ENCODE measurements at places on chromosomes 12 and 14. TPM values are rescaled to one million over a fixed set of nuclear protein-coding genes. Genes with fewer than 3 reads are reported as not detected.

TPPP2 gene
- total RNA-seq = not detected

SNRPF gene
- 18.1 TPM for total RNA-seq

DTX1 gene
- total RNA-seq = not detected

RAB3IP gene
- 16.9 TPM for total RNA-seq

SMOC1 gene
- total RNA-seq = 2.0 TPM

KLHDC1 gene
- total RNA-seq = 5.8 TPM

ACOT2 gene
- 37.7 TPM for total RNA-seq

GRCh38 chr12:89731089-89731488 is 22.5 kb upstream of the ATP2B1 start:
- no peaks in the 10 kb centered on the region for H3K36me3 ChIP-seq
- H3K4me3 ChIP-seq = no peak overlapping the region

GRCh38 chr14:22314183-22314820 is 274.7 kb downstream of the DAD1 start:
- H3K27ac ChIP-seq = no peak overlapping the region
- H3K4me3 ChIP-seq = no peak overlapping the region
- H3K27me3 ChIP-seq = peaks cover 10% of the 10 kb centered on the region
- DNase-seq = no peak

- H3K4me3 ChIP-seq = no peak overlapping the region
- no peak for DNase-seq
- peak overlapping the region; percentile 81 for H3K27ac ChIP-seq
- peaks cover 2% of the 10 kb centered on the region for H3K36me3 ChIP-seq
Measured at GRCh38 chr14:100022772-100023451, 42.3 kb upstream of the EVL start.

- H3K27me3 ChIP-seq = peaks cover 1% of the 10 kb centered on the region
- H3K36me3 ChIP-seq = no peaks in the 10 kb centered on the region
- H3K4me1 ChIP-seq = no peaks in the 10 kb centered on the region
- no peak overlapping the region for H3K4me3 ChIP-seq
Measured at GRCh38 chr12:5384015-5384414, 47.9 kb upstream of the NTF3 start.

DNA sequence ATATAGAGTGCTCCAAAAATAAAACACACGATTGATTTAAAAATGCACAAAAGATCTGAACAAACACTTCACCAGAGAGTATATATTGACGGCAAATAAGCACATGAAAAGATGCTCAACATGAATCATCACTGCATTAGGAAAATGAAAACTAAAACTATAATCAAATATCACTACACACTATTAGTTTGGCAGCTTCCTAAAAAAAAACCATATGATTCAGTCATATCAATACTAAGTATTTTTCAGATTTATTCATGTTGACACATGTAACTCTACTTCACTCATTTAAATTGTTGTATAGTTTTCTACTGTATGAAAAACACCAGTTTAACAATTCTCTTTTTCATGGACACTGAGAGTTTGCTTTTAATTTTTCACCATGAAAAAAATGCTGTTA is 41.6 kb downstream of the EXOC5 start:
- H3K4me1 ChIP-seq = no peaks in the 10 kb centered on the region
- H3K27me3 ChIP-seq = no peaks in the 10 kb centered on the region
- no peak for DNase-seq
- no peak overlapping the region for H3K4me3 ChIP-seq
- no peak overlapping the region for H3K27ac ChIP-seq
- H3K36me3 ChIP-seq = peaks cover 34% of the 10 kb centered on the region

DNA sequence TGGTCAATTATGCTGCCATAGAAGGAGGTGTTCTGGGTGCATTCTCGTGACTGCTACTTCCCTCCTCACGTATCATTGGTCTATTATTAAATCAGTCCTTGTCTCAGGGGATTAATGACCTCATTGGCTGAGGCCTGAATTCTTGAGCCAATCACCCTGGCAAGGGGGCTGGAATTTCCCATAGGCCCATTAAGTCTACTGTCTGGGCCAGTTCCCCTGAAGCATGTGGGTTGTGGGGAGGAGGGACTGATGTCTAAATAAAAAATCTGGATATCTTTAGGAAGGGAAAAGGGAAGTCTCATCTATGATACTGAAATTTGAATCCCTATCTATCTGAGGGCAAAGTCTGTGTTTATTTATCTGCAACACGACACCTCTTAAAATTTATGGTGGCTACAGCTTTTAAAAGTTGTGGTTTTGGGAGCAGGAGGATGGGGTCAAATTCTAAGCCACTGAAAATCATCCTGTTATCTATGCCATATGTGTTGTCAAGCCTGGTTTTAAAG is 71.9 kb downstream of the DYRK2 start:
- H3K27me3 ChIP-seq = no peaks in the 10 kb centered on the region
- peaks cover 43% of the 10 kb centered on the region for H3K4me1 ChIP-seq
- H3K4me3 ChIP-seq = no peak overlapping the region

DNA sequence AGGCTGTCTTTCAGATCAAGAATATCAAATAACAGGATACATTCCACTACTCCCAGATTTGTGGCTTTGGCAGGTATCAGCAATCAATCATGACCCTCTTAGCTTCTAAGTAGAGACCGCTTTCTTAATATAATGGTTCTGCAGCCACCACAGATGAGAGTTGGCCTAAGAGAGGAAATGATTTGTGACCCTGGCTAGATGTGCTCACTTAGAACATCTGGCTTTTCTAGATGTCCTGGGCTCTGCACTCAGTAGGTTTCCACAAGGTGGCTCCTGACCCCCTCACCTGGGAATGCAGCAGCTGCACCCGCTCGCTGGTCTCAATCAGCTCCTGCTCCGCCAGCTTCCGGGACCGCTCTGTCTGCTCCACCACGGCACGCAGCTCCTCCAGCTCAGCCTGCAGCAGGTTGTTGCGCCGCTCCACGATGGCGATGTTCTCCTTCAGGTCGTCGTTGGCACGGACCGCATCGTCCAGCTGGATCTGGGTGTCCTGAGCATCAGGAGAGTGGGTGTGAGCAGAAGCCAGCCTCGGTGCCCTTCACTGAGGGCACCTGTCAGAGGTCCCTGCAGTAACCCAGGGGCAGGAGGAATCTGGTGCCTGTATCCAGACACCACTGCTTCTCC is 8.9 kb downstream of the CMTM5 start:
- DNase-seq = no peak
- H3K27me3 ChIP-seq = peaks cover 33% of the 10 kb centered on the region
- no peaks in the 10 kb centered on the region for H3K4me1 ChIP-seq

GRCh38 chr14:99147366-99147740 is 124.6 kb downstream of the BCL11B start:
- no peak overlapping the region for H3K27ac ChIP-seq
- H3K27me3 ChIP-seq = peaks cover 27% of the 10 kb centered on the region

DNA sequence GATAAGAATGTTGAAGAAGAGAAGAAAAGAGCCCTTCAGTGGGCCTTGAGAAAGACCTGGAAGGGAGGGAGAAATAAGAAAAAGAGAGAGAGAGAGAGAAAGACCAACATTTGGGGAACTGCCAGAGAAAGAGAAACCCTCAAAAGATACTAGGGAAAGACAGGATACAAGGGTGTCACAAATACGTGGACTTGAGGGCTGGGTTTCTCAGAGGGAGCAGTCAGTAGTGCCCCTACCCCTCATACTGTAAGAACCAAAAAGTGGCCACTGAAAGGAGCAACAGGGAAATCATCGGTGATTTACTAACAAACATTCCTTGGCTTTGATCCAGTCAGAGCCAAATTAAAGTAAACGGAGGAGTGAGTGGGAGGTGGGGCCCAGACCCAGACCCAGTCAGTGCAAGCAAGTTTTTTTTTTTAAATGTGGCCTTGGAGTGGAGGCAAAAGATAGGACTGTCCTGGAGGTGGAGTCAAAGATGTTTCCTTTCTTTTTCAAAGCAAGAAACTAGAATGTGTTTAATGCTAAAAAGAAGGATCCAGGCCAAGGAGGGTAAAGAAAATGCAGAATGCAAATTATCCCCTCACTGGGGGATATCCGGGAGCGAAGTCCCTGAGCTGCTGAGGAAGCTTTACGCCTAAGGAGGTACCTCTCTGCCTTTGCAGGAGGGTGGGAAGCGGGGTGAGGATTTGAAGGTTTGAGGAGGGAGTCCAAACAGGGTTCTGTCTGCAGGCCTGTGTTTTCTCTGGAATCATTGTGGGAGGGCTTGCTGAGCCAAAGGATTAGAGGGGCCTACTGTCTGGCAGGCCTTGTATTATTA is 143.5 kb upstream of the AMIGO2 start:
- H3K27me3 ChIP-seq = no peaks in the 10 kb centered on the region
- no peak for DNase-seq
- H3K4me3 ChIP-seq = no peak overlapping the region
- H3K27ac ChIP-seq = peak overlapping the region; percentile 60

- H3K27me3 ChIP-seq = peaks cover 26% of the 10 kb centered on the region
- H3K27ac ChIP-seq = no peak overlapping the region
- no peak for DNase-seq
- H3K4me1 ChIP-seq = peaks cover 4% of the 10 kb centered on the region
- no peak overlapping the region for H3K4me3 ChIP-seq
Measured at GRCh38 chr14:81427348-81428058, 27.4 kb upstream of the STON2 start.

- DNase-seq = no peak
- no peaks in the 10 kb centered on the region for H3K27me3 ChIP-seq
- no peak overlapping the region for H3K4me3 ChIP-seq
- H3K27ac ChIP-seq = peak overlapping the region; percentile 80
Measured at GRCh38 chr12:56046027-56046780, 4.5 kb downstream of the RPS26 start.

Measured in osteocyte (in vitro differentiated cells).